Amygdala (tissue), 56 donors: ENCODE measurements at places on chromosomes 12 and 14.

- DNase-seq, result no peak
Observed at GRCh38 chr12:46926526-46926925, 100.7 kb upstream of the SLC38A4 start.

DNA sequence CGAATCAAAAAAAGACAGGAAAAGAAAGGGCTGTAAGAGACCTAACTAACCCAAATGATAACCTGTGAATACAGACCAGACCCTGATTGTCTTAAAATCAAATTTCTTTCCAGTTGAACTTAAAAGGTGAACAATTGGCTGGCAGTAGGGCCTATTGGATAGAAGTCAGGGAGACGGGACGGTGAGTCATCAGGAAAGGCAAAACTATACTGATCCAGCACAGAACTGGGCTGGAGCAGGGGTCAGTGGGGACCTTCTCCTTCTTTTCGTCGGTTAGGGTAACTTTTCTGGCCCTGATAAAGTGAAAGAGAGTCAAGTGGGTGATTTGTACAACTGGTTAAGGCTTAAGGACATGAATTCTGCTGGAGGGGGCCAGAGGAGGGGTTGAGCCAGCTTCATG is 84.9 kb upstream of the OTX2 start:
- DNase-seq, result no peak

DNA sequence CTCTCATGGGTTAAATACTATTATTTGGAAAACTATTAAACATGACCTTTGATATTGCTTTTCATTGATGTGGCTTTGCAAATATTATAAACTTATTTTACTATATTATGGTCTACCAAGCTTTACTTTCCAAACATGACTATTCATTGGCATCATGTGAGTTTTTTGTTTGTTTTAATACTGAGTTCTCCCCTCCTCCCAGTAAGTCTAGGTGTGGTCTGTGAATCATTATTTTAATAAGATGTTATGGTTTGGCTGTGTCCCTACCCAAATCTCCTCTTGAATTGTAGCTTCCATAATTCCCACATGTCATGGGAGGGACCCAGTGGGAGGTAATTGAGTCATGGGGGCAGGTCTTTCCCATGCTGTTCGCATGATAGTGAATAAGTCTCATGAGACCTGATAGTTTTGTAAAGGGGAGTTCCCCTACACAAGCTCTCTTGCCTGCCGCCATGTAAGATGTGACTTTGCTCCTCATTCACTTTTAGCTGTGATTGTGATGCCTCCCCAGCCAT is 80.0 kb downstream of the BORCS5 start:
- no peak for DNase-seq

- DNase-seq, result no peak
Observed at GRCh38 chr14:54798465-54799124, 104.0 kb downstream of the GCH1 start.

- DNase-seq, result peak; percentile 47
Observed at GRCh38 chr12:6767353-6768319, 1.5 kb downstream of the PTMS start.

DNA sequence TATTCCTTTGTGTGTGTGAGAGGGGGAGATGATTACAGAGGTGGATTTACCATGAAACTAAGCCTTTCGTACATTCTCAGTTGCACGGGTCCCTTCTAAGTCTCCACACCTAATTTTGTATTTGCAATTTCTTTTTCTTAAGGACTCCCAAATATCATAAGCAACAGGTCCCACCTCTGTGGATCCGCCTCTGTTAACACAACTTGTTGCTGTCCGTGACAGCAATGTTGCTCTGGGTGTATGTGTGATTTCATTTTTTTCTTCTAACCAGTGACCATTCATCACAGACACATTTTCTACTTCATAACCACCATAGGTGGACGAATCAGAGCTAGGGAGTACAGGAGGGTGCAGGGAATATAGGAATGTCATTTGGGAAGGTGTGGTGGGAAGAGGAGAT is 81.1 kb downstream of the NRXN3 start:
- DNase-seq, result no peak

DNA sequence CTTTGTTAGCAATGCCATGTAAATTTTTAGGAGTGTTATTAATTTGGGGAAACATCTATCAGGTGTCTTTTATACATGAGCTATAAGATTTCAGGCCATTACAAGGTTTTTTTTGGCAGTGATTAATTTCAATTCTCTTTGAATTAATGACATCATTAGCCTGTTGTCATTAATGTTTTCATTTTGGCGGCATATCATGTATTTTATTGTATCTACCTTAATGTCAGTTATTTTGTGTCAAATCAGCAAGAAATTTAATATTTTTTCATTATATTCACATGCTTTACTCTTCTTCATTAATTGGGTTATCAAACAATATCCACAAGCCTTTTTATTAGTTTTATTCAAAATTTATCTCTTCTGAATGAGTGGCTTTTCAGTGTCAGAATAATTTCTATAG is 153.0 kb upstream of the CAND1 start:
- DNase-seq, result no peak

DNA sequence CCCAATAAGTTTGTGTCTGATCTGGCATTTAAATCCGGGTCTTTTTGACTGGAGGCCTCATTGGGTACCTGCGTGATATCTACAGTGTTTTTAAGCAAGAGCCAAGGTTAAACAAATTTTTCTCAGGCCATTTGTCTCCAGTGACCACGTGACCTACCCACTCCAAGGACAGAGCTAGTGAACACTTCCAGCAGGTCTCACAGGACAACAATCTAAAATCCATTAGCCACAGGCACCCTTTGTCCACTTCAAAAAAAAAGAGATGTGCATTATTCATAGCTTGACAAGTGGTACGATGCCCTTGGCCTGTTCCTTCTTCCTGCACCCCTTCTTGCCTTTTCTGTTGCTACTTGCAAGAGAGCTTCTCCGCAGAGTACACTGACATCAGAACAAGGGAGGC is 109.6 kb upstream of the GSC start:
- no peak for DNase-seq

DNA sequence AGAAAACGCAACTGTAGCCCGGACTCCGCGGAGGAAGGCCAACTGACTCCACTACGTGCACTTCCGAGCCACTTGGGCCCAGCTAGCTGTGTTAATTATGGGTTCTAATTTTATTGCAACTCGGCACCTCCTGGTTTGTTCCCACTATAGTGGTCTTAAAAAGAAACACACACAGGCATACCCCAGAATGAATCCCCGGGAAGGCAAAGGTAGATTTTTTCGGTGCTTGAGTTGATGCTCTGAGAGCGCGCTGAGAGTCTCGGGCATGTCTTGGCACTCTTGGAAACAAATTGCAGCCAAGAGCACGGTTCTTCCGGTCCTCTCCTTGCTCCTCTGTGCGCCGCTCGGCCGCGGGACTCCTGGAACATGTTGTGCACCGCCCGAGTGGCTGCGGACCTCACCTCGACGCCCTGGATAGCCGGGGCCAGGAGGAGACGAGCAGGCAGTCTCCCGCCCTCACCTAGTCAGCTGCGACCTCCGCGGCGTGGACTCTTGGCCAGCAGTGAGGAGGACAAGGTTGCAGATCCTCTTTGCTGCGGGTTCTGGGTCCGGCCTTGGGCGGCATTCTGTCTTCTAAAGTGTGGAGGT is 6.8 kb upstream of the PAX9 start:
- no peak for DNase-seq

DNA sequence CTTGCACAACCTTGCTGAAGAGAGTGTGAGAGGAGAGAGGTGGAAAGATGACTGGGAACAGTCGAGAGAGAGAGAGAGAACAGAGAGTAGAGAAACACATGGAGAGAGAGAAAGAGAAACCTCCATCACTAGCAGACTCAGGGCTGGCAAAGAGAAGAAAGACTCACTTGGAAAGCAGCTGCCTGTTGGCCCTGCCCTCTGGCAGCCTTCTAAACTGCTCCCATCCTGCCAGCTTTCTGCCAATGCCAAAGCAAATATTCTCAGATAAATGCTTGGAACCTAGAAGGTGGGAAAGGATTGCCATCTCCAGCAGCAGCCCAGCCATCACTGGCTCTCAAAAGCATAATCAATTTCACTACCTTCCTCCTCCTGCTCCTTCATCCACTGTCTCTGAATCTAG is 107.9 kb upstream of the WSCD2 start:
- no peak for DNase-seq

DNA sequence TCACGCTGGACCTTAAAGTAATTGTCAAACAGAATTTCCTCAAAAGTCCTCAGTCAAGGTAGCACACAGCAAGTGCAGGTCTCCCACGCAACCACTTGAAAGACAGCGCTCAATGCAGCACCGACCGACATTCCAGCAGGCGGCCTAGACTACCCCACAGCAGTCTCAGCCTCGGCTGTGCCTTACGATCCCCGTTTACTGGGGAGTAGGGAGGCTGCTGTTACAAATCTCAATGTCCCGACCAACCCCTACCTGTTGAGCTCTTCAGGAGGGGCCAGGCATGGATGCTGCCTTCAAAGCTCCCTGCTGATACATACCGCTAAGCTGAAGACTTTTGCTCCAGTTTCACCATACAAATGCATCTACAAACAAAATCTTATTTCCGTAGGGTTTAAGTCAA is 21.8 kb downstream of the VPS37B start:
- no peak for DNase-seq

DNA sequence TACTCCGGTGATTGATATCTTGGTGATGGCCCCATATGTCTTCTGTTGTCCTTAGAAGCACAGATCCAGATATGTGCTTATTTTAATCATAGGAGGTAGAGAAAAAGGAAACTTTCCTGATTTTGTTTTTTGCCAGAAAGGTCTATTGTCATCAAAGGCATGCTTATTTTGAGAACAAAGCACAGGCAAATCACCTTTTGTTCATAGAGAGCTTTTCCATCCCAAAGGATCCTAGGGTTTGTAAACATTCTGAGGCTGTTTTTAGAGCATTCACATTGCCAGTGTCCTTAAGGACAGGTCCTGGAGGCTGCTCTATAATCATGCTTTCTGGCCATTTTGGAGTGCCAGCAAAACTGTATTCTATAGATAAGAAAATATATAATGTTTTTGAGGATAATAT is 148.5 kb upstream of the SEL1L start:
- DNase-seq, result no peak

- DNase-seq, result peak; percentile 50
Observed at GRCh38 chr12:81077686-81078441, at the start of gene ACSS3. Gene ACSS3, plus strand, starts transcription at chr12:81078079. Its CDS starts 42 bp downstream, at chr12:81078121.

- no peak for DNase-seq
Observed at GRCh38 chr12:86683568-86684304, 427.5 kb upstream of the MGAT4C start.

GRCh38 chr12:120639771-120640721 is at the start of gene CABP1:
Gene CABP1, plus strand, starts transcription at chr12:120640626. Its CDS starts 60 bp downstream, at chr12:120640686.
- DNase-seq, result no peak

DNA sequence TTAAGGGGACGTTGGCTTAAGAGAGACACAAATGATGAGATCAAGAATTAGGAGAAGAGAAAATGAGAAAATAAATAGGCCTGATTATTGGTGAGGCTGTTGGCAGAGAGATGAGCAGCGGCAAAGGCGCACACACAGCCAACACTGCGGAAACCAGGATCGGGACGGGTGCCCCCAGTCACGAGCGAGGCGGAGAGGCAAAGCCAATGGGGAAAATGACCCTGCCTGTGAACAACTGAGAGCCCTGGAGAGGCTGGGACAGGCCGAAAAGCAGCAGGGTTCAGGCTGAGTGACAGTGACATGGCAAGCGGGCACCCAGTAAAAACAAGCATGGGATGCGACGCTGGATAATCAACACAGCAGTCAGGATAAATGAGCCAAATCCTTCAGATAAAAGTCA is 21.0 kb downstream of the SLC15A4 start:
- DNase-seq, result no peak

DNA sequence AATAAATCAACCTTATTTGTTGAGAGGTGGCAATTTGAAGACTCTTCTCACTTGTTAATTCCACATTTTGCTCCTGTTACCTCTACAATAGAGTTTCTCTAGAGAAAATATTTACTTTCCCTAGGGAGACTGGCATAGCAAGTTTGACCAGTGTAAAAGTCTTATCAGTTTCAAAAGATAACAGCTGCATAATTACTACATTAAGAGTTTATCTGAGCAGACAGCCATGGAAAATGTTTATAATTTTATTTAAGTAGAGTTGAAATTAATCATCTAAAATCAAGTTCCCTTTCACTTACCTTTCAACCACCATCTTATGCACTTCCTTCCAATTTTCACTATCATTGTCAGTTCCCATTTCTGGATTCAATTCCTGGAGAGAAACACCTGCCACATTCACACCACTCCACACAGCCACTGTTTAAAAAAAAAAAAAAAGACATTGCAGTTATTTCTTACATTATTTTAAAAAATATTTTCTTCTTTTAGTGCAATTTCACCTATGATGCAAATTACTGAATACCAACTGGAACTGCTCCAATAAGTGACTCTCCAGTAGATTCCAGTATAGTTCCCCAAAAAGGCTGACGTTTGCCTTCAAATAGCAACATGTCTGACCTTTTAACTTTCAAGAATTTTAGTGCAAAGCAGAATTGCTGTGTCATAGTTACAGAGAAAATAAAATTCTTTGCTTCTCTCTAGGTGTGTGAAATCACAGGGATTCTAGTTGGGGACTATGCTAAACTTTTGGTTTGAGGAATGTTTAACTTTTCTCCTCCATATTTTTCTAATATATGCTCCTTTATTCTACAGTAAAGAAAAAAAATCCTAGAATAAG is 19.4 kb downstream of the LDHB start:
- no peak for DNase-seq

GRCh38 chr14:63770187-63770807 is 42.4 kb upstream of the SGPP1 start:
- DNase-seq, result no peak

GRCh38 chr12:25271486-25272098 is 20.9 kb upstream of the KRAS start:
- no peak for DNase-seq
